ENCODE measurements at places on chromosomes 2 and 18.

- DNase-seq, result no peak
Measured at GRCh38 chr18:27378431-27379095, 193.5 kb upstream of the CHST9 start.

GRCh38 chr2:220168891-220169546, 541.6 kb downstream of the SLC4A3 start:
- no peak for DNase-seq

DNA sequence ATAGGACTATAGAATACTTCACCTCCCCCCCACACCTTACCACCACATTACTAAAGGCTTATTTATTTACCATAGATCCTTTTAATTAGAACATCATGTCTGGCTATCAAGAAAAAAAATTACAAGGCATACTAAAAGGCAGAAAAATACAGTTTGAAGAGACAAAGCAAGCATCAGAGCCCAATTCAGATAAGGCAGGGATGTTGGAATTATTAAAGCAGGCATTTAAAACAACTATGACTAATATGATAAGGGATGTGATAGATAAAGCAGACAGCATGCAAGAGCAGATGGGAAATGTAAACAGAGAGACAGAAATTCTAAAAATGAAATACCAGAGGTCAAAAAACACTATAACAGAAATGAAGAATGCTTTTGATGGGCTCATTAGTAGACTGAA, 55.4 kb upstream of the SMIM21 start:
- DNase-seq, result no peak

DNA sequence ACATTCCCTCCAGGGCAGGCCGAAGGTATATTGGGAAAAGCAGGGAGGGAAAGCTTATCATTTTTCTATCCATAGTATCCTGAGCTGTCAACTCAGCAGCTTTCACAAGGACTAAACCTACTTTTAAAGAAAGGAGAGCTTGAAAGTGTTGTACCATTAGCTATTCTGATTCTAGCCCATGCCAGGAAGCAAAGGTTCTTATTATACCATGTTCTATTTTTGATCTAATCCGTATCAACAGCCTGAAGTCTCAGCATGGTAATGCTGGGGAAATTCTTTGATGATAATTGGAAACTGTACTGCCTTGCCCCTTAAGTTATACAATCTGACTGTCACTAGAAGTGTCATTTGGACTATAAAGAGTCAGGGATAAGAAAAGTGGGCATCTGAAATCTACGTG, 193.3 kb downstream of the IKZF2 start:
- DNase-seq, result no peak

DNA sequence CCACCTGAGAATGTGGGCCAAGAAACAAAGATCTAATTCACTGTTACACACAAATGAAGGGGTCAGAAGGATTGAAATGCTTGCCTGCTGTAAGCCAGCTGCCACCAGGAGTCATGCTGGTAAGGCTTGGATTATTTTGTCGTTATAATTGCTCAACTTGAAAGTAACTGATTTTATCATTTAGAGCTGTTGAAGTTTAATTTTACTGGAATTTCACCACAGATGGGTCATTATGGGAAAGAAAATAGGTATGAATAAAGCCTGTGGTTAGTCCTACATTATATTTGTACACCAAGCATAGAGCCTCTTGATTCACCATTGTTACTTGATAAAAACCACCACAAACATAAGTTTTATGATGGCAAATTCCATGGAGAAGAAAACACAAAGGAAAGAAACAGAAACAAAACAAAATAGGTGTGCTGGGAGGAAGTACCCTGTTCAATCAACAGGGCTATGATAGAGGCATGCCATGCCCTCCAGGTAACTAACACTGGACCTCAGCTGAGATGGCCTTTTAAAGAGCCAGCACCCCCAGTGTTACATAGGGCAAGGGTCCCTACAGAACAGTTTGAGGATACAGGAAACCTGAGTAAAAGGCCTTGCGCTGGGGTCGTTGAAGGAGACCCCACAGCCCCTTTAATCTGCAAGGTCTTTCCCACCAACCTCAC, 3.0 kb downstream of the CLEC4F start:
- DNase-seq, result no peak

DNA sequence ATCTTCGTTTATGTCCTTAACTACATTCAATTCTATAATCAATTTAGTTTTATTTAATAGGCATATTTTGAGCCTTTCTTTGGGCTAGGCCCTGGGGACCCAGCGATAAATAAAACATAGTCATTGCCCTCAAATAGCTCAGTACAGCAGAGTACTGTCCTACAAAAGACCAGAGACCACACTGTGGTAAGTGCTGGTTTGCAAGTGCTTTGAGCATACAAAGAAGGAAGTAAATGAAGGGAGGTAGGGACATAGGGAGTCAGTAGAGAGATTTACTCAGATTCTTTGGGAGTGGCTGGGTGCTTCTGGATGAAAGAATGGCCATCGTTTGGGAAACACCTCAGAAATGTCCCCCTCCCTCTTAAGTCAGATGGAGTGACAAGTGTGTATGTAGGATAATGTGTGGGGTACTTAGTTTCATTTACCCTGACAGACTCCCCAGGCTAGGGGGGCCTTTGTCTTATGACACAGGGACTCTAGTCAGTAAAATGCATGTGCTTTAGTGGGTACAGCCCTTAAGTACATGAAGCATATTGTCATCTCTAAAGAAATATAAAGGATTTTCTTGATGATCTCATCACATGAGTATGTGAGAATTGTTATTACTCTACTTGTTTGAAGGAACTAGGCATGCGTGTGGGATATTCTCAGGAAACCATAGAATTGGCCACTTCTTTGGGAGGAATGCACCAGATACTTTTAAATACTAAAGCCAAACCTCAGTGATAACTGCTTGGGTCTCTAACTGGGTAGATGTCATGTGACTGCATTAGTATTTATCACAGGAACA, 35.1 kb downstream of the MAPRE2 start:
- no peak for DNase-seq

GRCh38 chr18:45958027-45958426, 9.1 kb downstream of the EPG5 start:
- DNase-seq, result no peak

DNA sequence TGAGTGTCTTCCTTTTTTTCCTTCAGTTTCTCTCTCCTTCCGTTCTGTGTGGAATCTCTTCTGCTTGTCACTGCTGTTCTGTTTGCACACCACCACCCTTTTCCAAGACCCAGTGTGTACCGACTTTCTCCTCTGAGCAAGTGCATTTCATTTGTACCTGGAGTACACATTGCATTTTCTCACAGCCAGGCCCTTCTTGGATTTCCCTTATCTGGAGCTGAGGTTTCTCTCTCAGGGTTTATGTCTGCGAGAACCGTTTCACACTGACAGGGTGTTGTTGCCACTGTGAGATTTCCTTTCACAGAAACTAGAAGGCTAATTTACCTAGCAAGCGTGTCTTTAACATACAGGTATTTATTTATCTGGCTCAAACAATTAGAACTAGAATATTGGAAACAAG, 26.2 kb downstream of the NCOA1 start:
- no peak for DNase-seq

DNA sequence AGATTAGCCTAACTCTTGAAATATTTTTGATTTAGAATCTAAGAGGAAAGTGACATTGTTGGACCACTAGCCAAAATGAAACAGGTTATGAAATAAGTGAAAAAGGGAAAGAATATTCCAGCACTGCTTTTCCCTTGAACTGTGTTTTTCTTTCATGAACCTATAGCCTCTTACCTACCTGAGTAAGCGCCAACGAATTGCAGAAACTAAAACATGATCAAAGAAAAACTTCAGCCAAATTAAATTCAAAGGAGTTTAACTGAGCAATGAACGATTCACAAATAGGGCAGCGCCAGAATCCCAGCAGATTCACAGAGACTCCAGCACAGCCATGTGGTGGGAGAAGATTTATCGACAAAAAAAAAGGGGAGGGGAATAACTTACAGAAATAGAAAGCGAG, 518.6 kb downstream of the PIK3C3 start:
- DNase-seq, result no peak

All from GM13977 (cell line).